ENCODE measurements at places on chromosomes 11 and 22. TPM values are rescaled to one million over a fixed set of nuclear protein-coding genes. Genes with fewer than 3 reads are reported as not detected.

- no peak for DNase-seq
- H3K27me3 ChIP-seq, result peaks cover 94% of the 10 kb centered on the region
- peaks cover 26% of the 10 kb centered on the region for H3K4me1 ChIP-seq
- peak overlapping the region; percentile 49 for H3K4me3 ChIP-seq
- H3K36me3 ChIP-seq, result no peaks in the 10 kb centered on the region
- H3K27ac ChIP-seq, result no peak overlapping the region
Observed at GRCh38 chr11:44319552-44320288, 9.8 kb upstream of the ALX4 start.

DNA sequence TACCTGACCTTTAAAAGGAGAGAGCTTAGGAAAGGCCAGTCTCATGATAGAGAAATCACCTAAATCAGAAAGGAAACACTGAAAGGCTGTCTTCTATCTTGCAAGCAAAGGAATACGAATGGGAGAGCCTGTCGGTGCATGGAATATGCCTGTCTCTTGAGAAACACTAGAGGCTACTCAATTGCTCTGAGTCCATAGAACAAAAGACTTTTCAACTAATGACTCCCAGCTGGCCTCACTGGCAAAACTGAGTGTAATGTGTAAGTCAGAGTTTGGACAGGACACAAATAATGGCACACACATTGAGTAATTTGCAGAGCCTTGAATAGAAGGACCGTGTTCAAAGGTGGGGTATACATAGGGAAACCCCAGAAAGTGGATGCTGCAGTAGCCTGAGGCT, 171.0 kb upstream of the ARHGAP20 start:
- H3K27me3 ChIP-seq, result peaks cover 7% of the 10 kb centered on the region
- H3K27ac ChIP-seq, result no peak overlapping the region
- no peak for DNase-seq
- peaks cover 7% of the 10 kb centered on the region for H3K4me1 ChIP-seq
- H3K36me3 ChIP-seq, result no peaks in the 10 kb centered on the region

GRCh38 chr22:45538281-45538680, 35.6 kb downstream of the FBLN1 start:
- no peaks in the 10 kb centered on the region for H3K4me1 ChIP-seq
- DNase-seq, result no peak
- H3K36me3 ChIP-seq, result no peaks in the 10 kb centered on the region
- H3K4me3 ChIP-seq, result no peak overlapping the region

DNA sequence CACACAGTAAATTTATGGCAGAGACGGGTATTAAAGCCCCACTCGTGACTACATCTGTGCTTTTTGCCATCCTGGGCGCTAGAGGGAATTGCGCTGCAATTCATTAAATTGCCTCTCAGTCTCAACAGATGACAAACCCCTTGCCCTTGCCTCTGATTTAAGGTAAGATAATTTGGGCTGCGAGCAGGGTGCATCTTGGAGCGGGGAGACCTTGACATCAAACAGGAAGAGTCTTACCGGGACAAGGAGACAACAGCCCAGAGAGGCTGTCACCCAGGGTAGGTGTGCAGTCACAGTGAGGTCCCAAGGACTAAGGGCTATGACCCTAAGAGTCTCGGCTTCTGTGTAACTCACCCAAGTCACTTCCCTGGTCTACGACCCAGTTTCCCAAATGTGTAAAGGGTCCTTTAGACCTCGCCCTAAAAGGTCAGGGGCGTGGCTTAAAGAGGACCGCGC, 449 bp upstream of the TOM1 start:
- H3K4me3 ChIP-seq, result peak overlapping the region; percentile 94
- peaks cover 39% of the 10 kb centered on the region for H3K4me1 ChIP-seq
- H3K36me3 ChIP-seq, result no peaks in the 10 kb centered on the region
- peak overlapping the region; percentile 91 for H3K27ac ChIP-seq
- H3K27me3 ChIP-seq, result no peaks in the 10 kb centered on the region
- DNase-seq, result no peak

- no peak overlapping the region for H3K4me3 ChIP-seq
- no peak overlapping the region for H3K27ac ChIP-seq
Observed at GRCh38 chr22:39220890-39221850, 23.6 kb downstream of the PDGFB start.

- DNase-seq, result no peak
- H3K27ac ChIP-seq, result no peak overlapping the region
- H3K27me3 ChIP-seq, result no peaks in the 10 kb centered on the region
- H3K4me3 ChIP-seq, result no peak overlapping the region
- peaks cover 20% of the 10 kb centered on the region for H3K4me1 ChIP-seq
- no peaks in the 10 kb centered on the region for H3K36me3 ChIP-seq
Observed at GRCh38 chr11:2890466-2891294, 5.1 kb upstream of the CDKN1C start.

The MPPED1 gene
- not detected for total RNA-seq

- H3K27ac ChIP-seq, result no peak overlapping the region
- peaks cover 14% of the 10 kb centered on the region for H3K27me3 ChIP-seq
- no peaks in the 10 kb centered on the region for H3K4me1 ChIP-seq
- no peak overlapping the region for H3K4me3 ChIP-seq
Observed at GRCh38 chr11:59865031-59865430, 1.3 kb downstream of the TCN1 start.

The MS4A12 gene
- not detected for total RNA-seq
